Activated naive CD8-positive, alpha-beta T cell treated with anti-CD3 and anti-CD28 coated beads, Interleukin-2, amount 50 U/mL, for 16 hours (primary cell): ENCODE measurements at places on chromosomes 7 and 10.

DNA sequence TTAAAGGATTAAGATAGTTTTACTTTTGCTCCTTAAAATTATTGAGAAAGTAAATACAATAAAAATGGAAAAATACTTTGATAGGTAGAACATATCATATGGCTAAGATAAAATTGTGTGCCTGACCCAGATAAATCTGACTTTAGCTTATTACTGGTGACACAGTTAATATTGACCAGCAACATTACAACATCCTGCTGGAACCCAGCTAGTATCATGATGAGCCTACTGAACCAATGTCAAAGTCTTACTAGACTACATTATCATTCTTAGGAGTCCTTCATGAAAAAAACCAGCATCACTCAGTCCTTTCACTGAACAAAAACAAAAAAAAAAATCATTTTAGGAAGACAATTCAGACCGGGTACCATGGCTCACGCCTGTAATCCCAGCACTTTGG lies 164.8 kb upstream of the CDK1 start:
- no peak for DNase-seq

DNA sequence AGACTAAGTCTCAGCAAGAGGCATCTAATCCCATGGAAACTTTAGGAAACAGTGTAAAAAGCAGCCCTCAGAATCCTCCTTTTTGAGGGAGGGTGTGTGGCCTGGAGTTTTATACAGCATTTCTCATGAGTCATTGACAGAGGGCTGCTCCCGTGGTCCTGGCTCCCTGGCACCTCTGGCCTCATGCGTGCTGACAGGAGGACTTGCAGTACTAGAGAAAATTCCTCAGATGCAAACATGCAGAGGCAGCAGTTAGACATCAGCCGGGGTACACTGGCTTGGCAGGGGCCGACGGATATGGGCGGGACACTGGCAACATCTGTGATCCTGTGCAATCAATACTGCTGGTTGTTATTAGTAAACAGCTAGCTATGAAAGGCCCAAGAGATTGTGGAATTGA lies 925.1 kb upstream of the CELF2 start:
- no peak for DNase-seq

DNA sequence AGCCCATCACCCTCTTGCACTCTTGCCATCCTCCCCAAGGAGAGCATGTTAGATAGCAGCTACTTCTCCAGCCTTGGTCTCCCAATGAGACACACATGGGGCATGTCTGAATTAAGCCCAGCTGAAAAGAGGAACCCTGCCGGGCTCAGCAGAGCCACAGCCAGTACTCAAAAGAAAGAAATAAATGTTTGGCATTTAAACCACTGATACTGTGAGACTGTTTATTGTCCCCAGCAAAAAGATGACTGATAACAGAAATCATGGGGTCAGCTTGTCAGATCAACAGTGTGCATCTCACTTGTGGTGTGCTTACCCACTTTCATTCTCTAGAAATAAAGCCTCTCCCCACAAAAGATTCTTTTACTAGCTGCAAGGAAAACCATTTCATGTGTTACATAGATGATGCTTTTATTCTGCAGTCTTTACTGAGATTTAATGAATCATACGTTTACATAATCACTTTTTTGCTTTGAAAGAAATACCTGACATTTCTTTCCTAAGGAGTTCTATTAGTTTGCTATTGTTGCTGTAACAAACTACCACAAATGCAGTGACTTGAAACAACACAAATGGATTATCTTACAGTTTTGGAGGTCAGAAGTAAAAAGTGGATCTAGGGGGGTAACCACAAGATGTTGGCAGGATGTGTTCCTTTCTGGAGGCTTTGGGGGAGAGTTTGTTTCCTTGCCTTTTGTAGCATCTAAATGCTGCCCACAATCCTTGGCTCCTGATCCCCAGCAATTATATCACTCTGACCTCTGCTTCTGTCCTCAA lies 20.9 kb downstream of the ANKRD7 start:
- no peak for DNase-seq

- DNase-seq, result no peak
These were observed 40.4 kb downstream of the INSIG1 start for GRCh38 chr7:155337946-155338631.

DNA sequence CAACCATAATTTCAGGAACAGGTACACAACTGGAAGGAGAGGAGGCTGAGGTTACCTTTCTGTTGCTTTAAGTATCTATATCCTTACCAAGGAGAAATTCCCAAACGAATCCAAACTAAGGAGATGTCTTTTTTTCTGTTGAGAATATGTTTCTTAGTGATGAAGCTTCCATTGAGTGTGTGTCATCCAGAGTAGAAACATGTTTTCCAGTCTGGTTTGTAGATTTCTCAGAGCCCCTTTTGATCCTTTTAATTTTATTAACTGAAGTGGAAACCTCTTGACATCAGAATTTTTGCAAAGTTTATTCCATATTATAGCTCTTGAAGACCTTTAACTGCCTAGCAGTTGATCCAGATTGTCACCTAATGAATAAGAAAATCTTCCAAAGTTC lies 207.1 kb upstream of the FERD3L start:
- DNase-seq, result no peak

DNA sequence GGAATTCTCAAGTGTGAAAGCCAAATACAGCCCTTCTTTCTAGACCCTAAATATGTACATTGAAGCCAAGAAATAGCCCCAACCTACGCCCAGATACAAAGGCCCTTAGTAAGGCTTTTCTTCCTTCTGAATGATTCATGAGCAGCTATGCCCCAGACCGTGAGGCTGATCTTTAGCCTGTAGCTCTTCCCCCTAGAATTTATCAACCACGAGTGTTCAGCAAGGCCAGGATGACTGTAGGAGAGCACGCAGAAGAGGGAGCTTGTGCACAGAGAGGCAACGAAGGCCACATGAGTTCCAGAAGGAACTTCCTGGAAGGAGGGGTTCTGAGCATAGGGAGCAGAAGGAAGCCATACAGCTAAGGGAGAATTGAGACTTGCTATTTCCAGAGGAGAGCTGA lies 53.0 kb upstream of the HABP2 start:
- DNase-seq, result no peak

DNA sequence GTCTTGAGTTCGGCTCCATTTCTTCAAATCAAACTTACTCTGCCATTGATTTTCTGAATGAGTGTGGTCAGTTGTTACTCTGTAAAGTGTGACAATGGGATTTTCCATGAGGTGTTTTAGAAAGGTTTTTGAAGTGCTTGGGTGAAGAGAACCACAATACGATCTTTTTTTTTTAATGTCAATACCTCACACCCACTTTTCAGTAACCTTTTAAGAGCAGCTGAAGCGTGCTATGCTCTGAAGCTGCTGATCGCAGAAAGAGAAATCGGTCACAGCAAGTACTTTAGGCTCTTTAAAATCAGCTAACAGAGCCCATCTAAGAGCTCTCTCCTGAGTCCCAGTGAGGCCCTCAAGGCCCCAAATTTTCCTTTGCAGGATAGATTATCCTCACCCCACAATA lies 34.4 kb upstream of the YAE1 start:
- no peak for DNase-seq

DNA sequence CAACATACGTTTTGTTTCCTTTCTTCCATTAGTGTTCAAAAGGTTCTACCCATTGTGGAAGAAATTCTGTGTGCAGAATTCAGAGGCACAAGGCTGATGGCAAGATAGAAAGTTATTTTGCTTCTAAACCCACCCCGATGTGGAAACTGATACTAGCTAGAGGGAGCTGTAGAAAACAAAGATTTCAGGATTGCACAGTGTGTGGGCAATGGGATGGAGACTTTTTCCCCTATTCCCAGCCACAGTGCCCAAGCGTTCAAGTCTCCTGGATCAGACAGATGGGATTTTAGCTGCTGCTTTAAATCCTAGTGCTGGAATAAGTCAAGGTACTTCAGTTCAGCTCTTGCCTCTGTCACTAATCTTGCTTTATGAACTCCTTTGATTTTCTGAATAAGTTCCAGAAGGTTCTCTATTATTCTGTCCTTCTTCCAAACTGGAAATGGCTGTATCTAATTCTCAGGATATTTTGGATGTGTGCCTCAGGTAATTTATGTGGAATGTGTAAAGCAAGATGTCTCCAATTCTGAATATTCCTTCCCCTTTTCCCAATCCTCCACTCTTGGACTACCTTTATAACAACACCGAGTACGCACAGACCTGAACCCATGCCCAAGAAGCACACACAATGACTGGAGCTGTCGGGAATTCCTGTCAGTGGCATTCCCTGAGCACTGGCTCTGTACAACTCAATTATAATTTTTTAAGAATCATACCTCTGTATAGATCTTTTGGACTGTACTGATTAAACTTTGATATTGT lies 473.0 kb downstream of the PLXDC2 start:
- DNase-seq, result no peak

DNA sequence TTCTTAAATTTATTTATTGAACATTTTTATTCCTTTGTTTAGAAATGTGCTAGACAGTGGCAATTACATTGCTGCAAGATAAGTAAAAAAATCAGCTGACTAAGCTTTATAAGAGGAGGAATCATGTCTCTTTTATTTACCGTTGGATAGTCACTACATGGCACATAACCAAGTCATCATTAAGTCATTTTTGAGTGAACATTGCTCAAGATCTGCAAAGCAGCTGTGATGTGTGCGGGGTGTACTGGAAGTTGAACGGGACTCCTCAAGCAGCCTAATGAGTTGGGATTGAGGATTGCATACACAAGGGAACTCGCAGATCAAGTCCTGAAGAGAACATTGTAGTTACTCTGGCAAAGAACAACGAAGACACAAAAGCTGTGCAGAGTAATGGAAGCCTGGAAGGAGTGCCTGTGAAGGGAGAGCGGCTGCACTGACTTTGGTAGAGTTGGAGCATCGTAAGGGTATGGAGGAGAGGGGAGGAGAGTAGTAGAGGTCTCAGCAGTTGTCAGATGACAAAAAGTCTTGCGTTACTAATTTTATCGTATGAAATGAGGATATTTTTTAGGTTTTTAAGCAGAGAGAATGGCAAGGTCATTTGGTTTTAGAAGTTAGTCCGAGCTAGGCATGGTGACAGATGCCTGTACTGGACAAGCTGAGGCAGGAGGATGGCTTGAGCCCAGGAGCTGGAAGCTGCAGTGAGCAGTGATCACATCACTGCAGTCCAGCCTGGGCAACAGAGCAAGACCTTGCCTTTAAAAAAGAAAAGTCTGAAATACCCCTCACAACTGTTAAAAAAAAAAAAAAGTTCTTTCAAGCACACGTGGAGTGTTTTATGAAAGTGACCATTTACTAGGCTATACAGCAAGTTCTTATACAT lies 95.1 kb downstream of the BMPR1A start:
- DNase-seq, result no peak

GRCh38 chr7:108568801-108569380 lies 615 bp downstream of the THAP5 start:
- no peak for DNase-seq

- DNase-seq, result no peak
These were observed 20.1 kb downstream of the SNX10 start for GRCh38 chr7:26311798-26312197.

DNA sequence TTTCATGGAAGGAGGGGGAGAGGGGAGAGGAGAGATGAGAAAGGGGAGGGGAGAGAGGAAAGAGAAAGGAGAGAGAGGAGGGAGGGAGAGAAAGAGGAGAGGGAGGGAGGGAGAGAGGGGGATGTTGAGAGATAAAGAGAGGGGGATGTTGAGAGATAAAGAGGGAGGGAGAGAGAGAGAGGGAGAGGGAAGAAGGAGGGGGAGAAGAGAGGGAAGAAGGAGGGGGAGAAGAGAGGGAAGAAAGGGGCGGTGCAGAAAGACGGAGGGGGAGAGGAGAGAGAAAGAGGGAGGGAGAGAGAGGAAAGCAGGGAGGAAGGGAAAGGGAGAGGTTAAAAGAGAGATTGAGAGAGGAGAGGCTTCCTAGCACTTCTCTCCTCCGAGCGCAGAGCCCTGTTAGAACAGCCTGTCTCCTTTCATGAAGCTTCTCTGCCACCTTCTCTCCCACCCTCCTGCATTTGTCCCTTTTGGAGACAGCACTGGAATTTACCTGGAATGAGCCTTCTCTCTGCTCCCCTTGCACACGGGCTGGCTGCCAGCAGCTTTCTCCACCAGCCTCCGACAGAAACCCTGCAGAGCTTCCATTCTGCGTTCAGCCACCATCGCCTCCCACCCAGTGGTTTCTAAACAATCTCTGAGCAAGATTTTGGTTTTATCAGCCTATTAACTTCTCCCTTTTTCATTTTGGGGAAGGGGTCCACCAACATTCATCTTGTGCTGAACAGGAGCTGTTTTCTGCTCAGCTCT lies 74.0 kb upstream of the CARD11 start:
- no peak for DNase-seq

DNA sequence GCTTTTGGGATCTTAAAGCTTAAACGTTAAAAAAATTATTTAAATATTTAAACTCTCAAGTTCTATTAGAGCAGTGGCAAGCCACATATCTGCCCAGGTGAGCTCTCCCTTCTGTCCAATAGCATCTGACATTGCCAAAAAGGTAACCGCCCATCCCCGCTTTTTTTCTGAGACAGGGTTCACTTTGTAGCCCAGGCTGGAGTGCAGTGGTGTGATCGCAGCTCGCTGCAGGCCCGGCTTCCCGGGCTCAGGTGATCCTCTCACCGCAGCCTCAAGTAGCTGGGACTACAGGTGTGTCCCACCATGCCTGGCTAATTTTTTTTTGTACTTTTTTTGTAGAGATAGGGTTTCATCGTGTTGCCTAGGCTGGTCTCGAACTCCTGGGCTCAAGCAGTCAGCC lies 83.2 kb downstream of the RBM33 start:
- DNase-seq, result no peak

DNA sequence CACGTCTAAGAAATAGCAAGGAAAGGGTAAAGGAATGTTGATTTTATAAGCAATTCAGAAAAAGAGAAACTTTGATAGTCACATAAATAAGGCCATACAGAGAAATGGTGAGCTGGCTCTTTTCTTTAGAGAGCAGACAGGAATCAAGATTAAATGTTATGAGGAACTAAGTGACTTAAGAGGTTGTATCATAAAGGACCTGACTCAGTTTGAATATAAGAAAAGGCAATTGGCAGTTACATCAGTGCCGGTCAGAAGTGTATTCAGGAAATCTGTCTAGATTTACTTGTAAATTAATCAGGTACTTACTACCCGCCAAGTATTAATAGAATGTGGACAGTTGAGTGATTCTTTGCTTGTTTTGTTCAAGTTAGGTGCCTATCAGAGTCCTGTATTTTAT lies 2.1 kb downstream of the MRPL32 start:
- no peak for DNase-seq

GRCh38 chr7:55150709-55151451 lies 132.1 kb downstream of the EGFR start:
- no peak for DNase-seq

GRCh38 chr10:24432478-24433416 lies 223.8 kb downstream of the KIAA1217 start:
- no peak for DNase-seq

DNA sequence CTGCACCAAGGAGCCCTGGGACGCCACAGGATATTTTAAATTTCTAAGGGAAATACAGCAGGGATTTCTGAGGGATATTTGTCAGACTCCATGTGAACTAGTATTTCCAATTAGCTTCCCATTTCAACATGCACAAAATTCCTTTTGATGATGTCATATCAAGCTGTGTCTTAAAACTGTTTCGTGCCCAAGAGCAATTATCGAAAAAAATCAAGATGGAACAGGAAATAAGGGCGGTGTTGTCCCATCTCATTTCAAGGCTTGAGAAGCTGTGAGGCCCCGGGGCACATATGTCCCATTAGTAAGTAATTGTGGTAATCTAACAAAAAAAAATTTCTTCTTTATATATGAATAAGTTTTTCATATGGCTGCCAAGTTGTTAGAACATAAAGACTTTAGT lies 47.4 kb downstream of the PPP1R17 start:
- no peak for DNase-seq

- no peak for DNase-seq
These were observed 1.5 kb downstream of the C1QL3 start for GRCh38 chr10:16519908-16520861.
